Astrocyte (in vitro differentiated cells and primary cell): ENCODE measurements at places on chromosomes 7 and 10. TPM values are rescaled to one million over a fixed set of nuclear protein-coding genes. Genes with fewer than 3 reads are reported as not detected.

GRCh38 chr10:5523796-5524574, 776 bp upstream of the CALML3 start:
- H3K4me3 ChIP-seq, result no peak overlapping the region
- no peaks in the 10 kb centered on the region for H3K4me1 ChIP-seq
- H3K27ac ChIP-seq, result no peak overlapping the region
- no peaks in the 10 kb centered on the region for H3K27me3 ChIP-seq
- no peak for DNase-seq

DNA sequence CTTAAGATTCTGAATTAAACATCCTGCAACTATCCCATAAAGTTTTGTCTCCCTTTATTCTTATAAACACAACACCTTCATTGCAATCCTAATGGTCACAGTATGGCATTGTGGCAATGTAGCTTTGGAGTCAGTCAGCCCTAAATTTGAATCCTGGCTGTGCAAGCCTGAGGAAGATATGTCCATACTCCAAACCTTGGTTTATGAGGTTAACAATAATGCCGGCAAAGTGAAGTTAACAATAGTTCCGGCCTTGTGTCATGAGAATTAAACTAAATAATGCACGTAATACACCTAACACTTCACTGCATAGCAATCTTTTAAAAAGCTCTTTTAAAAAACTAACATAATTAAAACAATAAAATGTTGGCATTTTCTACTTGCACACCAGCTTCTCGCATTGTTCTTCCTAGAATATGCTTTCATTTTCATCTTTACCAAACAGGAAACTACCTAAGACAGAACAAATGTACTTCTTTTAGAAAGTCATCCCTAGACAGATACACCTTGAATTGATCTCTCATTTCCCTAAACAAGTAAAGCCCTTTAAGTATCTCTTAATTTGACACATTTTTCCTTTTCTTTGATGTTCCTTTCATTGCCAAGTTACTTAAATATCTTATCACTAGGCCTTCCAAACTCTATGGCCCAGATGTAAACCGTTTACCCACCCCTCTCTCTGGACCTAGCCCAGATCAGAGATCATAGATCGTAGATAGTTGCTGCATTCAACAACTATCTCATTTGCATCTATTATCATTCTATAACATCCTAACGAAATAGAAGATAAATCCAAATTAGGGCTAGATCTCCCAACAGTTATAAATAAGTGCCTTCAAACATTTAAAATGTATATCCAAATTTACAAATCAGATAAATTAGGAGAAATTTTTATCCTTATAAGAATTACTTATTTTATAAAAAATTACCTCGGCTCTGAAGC, 66.7 kb downstream of the CREB3L2 start:
- no peaks in the 10 kb centered on the region for H3K27me3 ChIP-seq
- H3K27ac ChIP-seq, result peak overlapping the region; percentile 82
- peaks cover 48% of the 10 kb centered on the region for H3K4me1 ChIP-seq
- H3K4me3 ChIP-seq, result no peak overlapping the region
- no peak for DNase-seq

DNA sequence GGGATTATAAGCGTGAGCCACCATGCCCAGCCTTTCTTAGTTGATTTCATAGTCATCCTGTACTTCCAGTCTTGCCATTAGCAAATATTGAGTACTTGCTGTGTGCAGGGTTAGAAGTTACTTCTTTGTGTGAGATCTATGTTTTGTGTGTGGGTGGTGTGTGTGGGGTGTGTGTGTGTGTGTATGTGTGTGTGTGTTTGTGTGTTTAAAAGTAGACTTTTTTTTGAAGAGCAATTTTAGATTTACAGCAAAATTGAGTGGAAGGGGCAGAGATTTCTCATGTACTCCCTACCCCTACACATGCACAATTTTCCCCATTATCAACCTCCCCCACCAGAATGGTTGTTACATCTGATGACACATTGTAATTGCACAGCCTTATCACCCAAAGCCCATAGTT, 48.2 kb downstream of the KAT6B start:
- no peaks in the 10 kb centered on the region for H3K4me1 ChIP-seq
- no peak overlapping the region for H3K4me3 ChIP-seq
- no peaks in the 10 kb centered on the region for H3K27me3 ChIP-seq
- no peak for DNase-seq
- no peak overlapping the region for H3K27ac ChIP-seq
- H3K36me3 ChIP-seq, result no peaks in the 10 kb centered on the region

Gene HTR5A
- total RNA-seq, result not detected in 2 replicates

DNA sequence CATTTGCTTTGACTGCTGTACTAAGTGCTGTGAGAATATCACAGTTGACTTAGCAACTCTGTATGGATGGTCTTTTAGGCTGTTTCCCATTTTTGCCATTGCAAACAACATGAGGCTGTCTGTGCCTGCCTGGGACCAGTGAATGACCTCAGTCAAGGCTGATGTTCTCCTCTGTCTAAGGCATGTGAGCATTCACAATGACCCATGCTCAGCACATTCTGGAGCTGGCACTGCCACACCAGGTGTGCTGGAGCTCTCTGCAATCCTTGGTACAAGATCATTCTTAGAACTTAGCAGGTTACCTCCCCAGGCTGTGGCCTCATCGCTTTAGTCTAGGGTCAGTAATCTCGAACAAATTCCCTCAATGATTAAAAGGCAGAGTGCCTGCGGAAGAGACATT, 61.9 kb downstream of the SH3PXD2A start:
- no peaks in the 10 kb centered on the region for H3K4me1 ChIP-seq
- no peaks in the 10 kb centered on the region for H3K36me3 ChIP-seq
- DNase-seq, result no peak
- no peaks in the 10 kb centered on the region for H3K27me3 ChIP-seq

DNA sequence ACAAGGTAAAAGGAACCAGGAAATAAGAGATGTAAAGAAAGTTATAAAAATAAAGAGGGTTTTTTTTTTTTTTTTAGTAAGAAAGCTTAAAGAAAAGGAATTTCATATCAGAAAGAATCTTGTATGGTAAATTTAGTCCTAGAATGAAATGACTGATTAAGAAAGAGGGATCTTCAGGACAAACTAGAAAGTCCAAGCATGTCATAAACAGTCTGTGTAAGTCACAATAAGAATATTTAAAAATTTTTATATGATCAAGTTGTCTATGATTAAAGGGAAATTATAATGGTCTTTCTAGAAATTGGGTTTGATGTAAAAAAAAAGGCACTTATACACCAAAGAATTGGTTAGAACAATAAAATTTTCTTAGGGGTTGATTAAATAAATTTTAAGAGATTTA, 289.5 kb downstream of the XPNPEP1 start:
- H3K27me3 ChIP-seq, result no peaks in the 10 kb centered on the region
- H3K36me3 ChIP-seq, result no peaks in the 10 kb centered on the region
- H3K27ac ChIP-seq, result no peak overlapping the region
- H3K4me1 ChIP-seq, result no peaks in the 10 kb centered on the region
- no peak for DNase-seq

DNA sequence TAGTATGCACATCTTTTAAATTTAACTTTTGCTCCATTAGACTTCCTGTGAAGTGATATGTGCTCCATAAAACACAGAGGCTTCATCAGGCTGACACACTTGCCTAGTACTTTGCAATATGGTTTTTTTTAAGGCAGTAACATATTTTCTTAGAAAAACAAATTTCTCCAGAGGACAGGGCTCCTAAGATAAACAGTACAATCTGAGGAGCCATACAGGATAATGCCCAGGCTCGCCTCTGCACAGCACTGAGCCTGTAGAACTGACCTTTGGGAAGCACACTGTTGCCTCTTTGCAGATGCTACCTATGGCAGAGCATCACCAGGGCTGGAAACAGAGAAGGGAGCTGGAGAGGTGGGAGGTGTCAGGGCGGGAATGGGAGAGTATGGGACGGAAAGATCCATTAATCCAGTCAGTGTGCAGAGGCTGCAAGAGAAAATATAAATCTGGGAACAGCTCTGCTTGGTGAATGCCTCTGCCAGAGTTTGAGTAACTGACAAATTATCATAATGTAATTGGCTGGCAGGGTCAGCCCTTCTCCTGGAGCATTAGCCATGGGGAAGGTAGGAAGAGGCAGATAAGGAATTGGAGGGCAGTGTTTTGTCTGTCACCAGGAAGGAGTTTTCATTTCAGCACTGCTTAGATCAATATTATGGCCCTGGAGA, 132.3 kb downstream of the CREB5 start:
- H3K27me3 ChIP-seq, result no peaks in the 10 kb centered on the region
- H3K4me1 ChIP-seq, result no peaks in the 10 kb centered on the region
- no peak overlapping the region for H3K4me3 ChIP-seq
- no peak overlapping the region for H3K27ac ChIP-seq
- no peaks in the 10 kb centered on the region for H3K36me3 ChIP-seq
- DNase-seq, result no peak

- no peaks in the 10 kb centered on the region for H3K4me1 ChIP-seq
- no peaks in the 10 kb centered on the region for H3K27me3 ChIP-seq
- no peak overlapping the region for H3K27ac ChIP-seq
Observed at GRCh38 chr10:129280155-129280502, 186.9 kb upstream of the MGMT start.
